ENCODE measurements at places on chromosomes 3 and 15.

GRCh38 chr3:49164983-49165720 lies 979 bp downstream of the CCDC71 start:
- no peak for DNase-seq

DNA sequence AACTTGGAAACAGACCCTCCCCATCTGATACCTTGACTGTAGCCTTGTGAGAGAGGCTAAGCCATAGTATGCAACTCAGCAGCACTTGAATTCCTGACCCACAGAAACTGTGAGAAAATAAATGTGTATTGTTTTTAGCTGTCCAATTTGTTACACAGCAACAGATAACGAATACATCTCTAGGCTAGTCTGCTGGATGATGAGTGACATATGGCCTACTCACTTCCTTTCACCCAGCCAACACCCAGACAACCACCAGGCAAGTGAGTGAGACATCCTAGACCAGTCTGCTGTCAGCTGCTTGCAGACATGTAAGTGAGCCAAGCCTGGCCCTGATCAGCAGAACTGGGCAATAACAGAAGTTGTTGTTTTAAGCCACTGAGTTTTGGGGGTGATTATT lies 19.2 kb upstream of the SMAD6 start:
- no peak for DNase-seq

GRCh38 chr3:114551770-114552526 lies 258.1 kb downstream of the TIGIT start:
- no peak for DNase-seq

- DNase-seq: no peak
Observed at GRCh38 chr3:126984391-126985131, 1.6 kb downstream of the PLXNA1 start.

GRCh38 chr3:169945313-169945712 lies 21.3 kb upstream of the SEC62 start:
- no peak for DNase-seq

DNA sequence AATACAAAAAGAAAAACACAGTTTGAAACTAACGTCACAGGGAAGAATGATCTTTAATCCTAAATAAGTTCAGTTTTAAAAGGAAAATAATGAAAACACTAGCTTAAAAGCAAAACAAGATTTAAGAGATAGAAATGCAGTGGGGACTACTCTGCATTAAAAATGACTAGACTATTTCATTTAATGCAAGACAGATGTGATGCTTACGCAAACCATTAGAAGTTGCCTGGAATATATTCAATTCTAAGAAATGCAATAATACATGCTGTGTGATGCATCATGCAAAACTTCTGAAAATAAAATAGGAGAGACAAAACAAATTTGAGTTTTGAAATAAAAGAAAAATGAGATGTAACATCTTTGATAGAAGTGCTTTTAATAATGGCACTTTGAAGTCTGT lies 97.6 kb upstream of the STRIT1 start:
- no peak for DNase-seq

GRCh38 chr3:137105277-137105977 lies 147.6 kb downstream of the IL20RB start:
- DNase-seq: no peak

DNA sequence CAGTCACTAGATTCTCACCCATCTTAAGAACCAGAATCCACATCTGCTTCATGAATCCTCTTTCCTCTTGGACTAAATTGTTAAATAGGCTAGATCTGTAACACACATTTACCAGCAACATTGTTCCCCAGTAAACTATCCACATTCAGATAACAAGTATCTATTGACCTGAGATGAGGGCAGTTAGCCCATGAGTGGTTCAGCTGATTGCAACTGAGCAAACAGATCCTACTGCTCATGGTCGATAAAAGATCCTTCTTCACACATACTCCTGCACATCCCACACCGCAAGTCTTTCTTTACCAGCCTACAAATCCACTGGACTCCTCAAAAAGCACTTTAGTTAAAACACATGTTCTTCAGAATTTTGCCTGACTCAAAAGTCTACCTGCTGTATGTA lies 59.2 kb downstream of the UACA start:
- no peak for DNase-seq

DNA sequence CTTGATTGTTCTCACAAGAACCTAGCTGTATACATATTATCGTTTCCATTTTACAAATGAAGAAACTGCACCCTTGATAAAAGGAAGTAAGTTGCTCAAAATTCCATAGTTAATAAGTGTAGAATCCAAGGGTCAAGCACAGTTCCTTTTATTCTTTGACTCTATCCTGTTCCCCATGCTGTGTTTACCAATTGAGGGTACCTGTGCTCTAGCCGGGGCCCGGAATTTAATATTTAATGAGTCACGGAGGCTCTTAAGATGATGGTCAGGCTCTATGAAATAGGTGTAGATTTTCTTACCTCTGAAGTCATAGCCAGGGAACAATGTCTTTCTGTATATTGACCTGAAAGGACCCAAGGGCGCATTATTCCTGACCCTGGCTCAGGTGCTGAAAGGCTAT lies 65.2 kb downstream of the LPP start:
- no peak for DNase-seq

GRCh38 chr3:834679-835078 lies 258.1 kb upstream of the CNTN6 start:
- no peak for DNase-seq

- no peak for DNase-seq
Observed at GRCh38 chr3:125654526-125654925, 59.2 kb upstream of the OSBPL11 start.

GRCh38 chr15:64050281-64051092 lies 4.2 kb upstream of the DAPK2 start:
- DNase-seq: no peak

GRCh38 chr3:167030082-167030725 lies 349.9 kb downstream of the ZBBX start:
- DNase-seq: no peak

DNA sequence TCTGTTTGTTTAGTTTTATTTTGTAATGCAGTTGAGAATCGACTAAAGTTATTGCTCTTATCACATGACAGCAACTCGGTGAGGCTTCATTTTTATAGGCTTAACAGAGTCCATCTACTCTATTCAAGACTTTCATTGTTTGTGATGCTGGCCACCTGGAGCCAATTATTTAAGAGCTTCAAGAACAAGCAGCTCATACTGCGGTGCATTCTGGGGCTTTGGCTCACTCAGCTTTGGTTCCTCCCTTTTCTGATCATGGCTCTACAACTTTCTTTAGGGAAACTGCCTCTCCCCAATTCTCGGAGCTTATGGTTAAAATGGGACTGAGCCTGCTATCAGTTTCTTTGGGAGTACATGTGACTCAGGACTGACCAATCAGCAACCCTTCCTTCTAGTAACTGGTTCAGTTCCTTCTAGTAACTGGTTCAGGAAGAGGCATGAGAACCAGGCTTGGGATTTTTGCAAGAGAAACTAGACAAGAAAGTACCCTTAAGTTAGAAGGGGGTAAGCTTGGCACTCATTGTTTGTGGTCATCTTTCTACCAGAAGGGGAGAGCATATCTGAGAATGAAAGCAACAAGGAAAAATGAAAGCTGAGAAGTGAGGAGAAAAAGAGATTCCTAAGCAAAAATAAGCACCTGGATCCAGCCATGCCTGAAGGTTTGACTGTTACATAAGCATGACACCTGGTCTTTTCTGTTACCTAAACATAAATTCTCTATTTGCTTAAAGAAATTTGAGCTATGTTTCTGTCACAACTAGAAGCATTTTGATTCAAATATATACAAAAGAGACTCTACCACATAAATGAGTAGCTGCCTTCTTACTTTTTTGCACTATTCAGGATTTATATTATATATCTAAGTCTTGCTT lies 24.1 kb upstream of the ARHGEF3 start:
- DNase-seq: no peak

- no peak for DNase-seq
Observed at GRCh38 chr3:77102951-77103769, 63.3 kb downstream of the ROBO2 start.

GRCh38 chr3:132378-132777 lies 64.2 kb upstream of the CHL1 start:
- no peak for DNase-seq

DNA sequence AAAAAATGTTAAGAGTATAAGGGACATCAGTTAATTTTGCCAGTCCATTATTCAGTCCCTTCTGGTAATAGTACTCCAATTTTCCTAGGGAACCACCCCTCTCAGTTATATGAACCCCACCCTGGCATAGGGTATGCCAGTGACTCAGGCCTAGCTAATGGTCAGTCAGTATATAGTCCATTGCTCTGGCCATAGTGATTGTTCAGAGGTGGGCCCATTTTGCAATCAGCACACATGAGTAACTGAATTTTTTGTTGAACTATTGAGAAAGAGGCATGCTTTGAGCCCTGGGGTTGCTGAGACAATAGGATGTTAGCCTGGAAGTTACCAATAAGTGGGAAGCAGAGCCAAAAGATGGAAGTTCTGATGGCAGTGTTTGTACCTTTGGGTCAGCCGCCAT lies 4.1 kb downstream of the LRCH3 start:
- no peak for DNase-seq

GRCh38 chr3:123708531-123708930 lies 123.7 kb upstream of the HACD2 start:
- no peak for DNase-seq

GRCh38 chr3:197737749-197738462 lies 1.2 kb upstream of the RUBCN start:
- no peak for DNase-seq

GRCh38 chr15:100663086-100663914 lies 60.9 kb downstream of the ASB7 start:
- no peak for DNase-seq

DNA sequence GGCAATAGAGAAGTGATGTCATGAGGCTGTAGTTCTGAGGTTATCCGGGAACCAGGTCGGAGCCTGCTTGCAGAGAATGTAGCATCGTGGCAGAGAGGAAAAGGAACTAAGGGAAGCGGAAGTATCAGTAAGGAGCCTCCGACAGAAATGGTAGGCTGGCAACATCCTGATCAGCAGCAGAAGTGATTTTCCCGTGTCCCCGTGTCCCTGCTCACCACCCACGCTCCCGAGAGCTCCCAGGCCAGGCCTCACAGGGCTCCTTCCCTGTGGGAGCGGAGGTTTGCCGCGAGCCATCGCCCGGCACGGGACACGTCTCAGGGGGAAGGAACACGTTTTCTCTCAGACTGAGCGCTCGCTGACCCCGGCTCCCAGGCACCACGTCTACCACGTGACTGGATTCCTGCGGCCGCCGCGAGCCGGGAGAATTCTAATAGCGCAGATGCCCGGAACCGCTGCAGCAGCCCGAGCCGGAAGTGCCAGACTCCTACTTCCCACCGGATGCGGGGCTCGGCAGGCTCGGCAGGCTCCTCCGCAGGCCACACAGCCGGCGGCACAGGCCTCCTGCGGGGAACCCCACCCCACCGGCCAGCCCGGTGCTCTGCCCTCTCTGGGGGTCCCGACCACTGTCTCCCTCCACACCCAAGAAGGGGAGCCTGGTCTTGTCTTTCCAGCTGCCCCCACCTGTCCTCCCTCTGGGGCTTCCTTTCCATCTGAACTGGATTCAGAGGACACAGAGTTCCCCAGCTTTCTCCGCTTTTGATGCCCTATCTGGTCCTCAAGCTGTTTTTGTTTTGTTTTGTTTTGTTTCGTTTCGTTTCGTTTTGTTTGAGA lies 99.3 kb downstream of the BDH1 start:
- peak; percentile 18 for DNase-seq

GRCh38 chr15:31752065-31752762 lies 278.1 kb upstream of the CHRNA7 start:
- DNase-seq: no peak

DNA sequence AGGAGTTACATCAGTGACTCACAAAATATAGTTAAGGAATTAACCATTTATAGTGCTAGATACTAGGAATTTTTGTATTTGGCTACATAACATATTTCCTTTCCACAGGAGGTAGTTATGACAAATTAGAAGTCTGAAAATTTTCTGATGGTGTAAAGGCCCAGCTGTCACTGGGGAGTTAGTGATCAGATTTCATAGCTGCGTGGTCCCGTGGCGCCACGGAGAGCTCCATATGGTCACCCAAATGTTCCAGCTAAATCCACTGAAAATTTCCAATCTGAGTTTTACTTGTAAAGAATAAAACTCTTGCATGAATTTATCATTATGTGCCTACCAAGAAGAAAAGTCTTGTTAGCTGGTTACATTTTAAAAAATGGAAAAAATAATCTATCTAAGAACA lies 368.9 kb upstream of the PLSCR5 start:
- no peak for DNase-seq

DNA sequence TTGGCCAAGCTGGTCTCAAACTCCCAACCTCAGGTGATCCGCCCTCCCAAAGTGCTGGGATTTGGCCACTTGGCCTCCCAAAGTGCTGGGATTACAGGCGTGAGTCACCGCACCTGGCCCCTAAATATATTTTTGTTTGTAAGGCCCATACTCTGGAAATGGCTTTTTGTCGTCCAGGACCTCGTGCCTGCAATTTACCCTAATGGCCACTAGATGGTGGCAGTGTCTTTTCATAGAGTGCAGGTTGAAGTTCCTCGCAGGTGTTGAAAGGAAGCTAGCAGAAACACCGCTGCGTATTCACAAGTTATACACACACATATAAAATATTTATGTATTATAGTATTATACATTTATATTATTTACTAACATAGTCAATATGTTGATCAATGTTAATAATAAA lies 97.2 kb downstream of the LRTM1 start:
- DNase-seq: no peak

DNA sequence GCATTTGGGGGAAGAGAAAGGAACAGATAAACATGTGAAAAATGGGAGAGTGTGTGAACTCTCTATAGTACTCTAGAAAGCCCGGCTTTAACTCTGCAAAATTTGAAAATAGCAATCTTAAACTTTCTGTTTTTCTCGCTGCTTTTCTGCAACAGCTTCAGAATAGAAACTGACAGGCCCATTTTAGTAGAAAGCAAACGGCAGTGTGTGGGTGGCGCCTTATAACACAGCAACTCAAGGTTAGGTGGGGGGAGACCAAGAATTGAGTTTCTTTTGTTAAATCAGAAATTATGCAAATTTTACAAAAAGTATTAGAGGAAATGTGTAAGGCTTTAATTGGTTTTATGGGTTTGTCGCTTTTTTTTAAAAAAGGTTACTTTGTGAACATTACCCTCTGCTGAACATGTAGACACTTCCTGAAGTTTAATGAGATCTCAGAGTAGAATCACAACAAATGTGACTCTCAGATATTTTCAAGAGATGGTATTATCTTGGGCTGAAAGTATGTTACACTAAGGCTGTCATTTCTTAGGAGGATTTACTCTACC lies 107.0 kb downstream of the PTPRG start:
- DNase-seq: no peak

DNA sequence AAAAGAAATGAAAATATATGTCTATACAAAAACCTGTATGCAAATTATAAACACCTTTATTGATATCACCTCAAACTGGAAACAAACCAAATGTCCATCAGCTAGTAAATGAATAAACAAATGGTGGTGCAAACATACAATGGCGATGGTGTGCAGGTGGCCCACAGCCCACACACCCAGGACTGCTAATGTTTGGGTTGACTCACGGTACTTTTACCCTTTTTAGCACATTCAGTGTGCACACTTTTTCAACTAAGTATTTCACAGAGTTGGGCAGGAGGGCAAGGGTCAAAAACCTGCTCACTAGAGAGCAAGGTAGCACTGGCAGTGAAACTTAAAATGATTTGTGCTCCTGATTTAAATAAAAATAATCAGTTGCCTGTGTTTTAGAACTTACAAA lies 123.1 kb upstream of the BHLHE40 start:
- no peak for DNase-seq

- no peak for DNase-seq
Observed at GRCh38 chr3:79517766-79518413, 249.9 kb downstream of the ROBO1 start.
